ENCODE measurements at places on chromosomes 5 and 9. TPM values are rescaled to one million over a fixed set of nuclear protein-coding genes. Genes with fewer than 3 reads are reported as not detected.

The SOHLH1 gene
- total RNA-seq, result not detected

The PALM2AKAP2 gene
- 0.71 TPM for total RNA-seq

The NSA2 gene
- total RNA-seq, result 95.8 TPM

The PTGDS gene
- total RNA-seq, result not detected

The ADRB2 gene
- 0.37 TPM for total RNA-seq

The PCDHGB4 gene
- 0.21 TPM for total RNA-seq

The C9orf50 gene
- total RNA-seq, result not detected

The GABRP gene
- total RNA-seq, result not detected

The TRIM14 gene
- 47.3 TPM for total RNA-seq

The STPG3 gene
- total RNA-seq, result 0.99 TPM

The SELENOP gene
- not detected for total RNA-seq

The TLR4 gene
- total RNA-seq, result not detected
